ENCODE measurements at places on chromosomes 5 and 9. TPM values are rescaled to one million over a fixed set of nuclear protein-coding genes. Genes with fewer than 3 reads are reported as not detected.

- DNase-seq: no peak
Measured at GRCh38 chr9:18601026-18601425, 127.1 kb downstream of the ADAMTSL1 start.

DNA sequence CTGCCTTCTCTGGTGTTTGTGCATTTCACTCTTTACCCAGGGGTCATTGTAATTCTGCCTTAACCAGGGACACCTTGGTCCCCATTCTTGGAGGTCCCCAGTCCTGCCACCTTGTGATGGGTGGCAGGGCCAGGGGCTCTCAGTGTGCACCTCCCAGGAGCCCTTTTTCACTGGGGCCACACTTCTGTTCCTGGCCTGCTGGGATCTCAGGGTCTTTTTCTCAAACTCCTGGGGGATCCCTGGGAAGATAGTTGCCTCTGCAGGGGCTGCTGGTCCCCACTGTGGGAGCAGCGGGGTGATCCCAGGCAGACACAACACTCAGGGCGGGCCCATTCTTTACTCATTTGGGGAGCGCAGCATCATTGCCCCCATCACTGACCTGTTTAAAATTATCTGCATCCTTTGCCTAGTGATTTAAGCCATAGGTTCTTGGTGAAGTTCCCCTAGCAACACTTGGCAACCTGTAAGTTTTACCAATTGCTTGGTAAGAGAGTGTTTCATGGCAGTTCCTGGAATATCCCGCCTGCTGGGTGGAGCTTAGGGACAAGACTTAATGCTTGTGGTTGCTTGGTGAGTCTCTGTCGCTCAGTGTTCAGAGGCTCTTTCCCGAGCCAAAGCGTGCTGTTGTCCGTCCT lies 15.7 kb downstream of the PHF2 start:
- DNase-seq: no peak

DNA sequence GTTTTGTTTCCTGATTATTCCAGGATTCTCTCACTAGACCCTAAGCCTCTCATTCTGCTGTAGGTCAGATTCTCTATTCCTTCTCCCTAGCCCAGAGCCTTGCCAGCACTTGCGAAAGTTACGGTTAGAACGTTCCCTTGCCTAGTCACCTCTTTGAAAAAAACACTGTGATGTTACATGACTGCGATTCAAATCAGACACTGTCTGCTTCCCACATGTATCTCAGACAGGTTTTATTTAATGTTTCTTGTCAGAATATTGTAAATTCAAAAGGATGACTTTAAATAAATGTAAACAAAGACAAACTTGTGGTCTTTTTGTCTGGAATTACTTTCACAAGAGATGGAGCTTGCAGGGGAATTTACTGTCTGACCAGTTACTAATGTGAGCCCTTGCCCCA lies 116.5 kb upstream of the OTULINL start:
- no peak for DNase-seq

Gene FBP2
- total RNA-seq: not detected

DNA sequence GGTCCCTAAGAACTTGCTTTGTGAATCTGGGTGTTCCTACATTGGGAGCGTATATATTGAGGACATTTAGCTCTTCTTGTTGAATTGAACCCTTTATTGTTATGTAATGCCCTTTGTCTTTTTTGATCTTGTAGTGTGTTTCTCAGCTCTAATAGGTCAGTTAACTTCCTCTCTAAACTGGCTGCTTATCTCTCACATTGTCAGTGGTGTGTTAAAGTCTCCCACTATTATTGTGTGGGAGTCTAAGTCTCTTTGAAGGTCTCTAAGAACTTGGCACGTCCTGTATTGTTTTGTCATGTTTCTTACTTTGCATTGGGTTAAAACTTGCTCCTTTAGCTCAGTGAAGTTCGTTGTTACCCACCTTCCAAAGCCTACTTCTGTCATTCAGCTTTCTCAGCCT lies 36.2 kb downstream of the RIC1 start:
- DNase-seq: no peak

GRCh38 chr5:64766941-64767340 lies 1.6 kb downstream of the SREK1IP1 start:
- no peak for DNase-seq

DNA sequence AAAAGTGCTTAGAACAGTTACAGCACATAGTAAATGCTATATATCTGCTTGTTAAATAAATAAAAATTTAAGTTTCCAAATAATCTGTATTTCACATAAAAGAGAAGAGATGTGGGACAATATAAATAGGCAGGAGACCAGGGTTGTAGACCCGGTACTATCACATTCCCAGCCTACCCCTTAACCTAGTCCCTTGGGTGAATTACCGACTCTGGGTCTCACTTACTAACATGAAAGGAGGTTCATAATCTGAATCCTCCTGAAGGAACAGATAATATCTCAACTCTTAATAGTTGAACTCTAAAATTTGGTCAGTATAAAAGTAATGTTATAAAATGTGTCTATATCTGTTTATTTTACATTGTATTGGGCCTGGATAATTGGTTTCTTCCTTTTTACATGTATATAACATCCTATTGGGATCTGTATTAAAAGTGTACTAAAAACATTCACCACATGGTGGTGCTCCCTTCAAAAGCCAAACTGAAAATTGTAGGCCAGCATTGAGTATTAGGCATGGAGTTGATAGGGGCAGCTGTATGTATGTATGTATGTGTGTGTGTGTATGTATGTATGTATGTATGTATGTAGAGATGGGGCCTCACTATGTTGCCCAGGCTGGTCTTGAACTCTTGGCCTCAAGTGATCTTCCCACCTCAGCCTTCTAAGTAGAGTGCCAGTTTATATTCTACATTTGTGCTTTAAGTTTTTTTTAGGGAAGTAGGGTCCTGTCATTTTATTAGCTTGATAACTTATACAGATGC lies 64.2 kb upstream of the ABL1 start:
- no peak for DNase-seq

Gene C5orf52
- total RNA-seq: not detected

Gene CBY3
- not detected for total RNA-seq

Gene IRX2
- not detected for total RNA-seq

GRCh38 chr9:132486706-132487350 lies 76.8 kb downstream of the CFAP77 start:
- no peak for DNase-seq

- DNase-seq: no peak
Measured at GRCh38 chr5:127445328-127445727, 72.1 kb upstream of the PRRC1 start.

DNA sequence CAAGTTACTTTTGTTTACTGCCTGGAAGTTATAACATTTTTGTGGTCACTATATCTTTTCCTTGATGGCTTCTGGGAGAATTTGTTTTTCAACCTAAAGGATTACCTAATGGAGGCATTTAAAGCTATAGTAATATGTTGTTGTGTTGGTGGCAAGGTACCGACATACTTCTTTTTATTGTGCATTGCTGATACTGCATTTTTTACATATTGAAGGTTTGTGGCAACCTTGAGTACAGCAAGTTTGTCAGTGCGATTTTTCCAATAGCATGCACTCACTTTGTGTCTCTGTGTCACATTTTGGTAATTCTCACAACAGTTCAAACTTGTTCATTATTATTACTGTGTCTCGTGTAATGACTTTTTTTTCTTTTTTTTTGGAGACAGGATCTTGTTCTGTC lies 246.3 kb downstream of the LRRC70 start:
- DNase-seq: no peak

- no peak for DNase-seq
Measured at GRCh38 chr9:84671586-84672521, 2.3 kb downstream of the NTRK2 start.

- no peak for DNase-seq
Measured at GRCh38 chr5:32172923-32173266, 1.2 kb downstream of the GOLPH3 start.

- DNase-seq: no peak
Measured at GRCh38 chr5:135740475-135740874, 94.0 kb upstream of the SLC25A48 start.

GRCh38 chr9:134922932-134923240 lies 5.2 kb upstream of the FCN1 start:
- DNase-seq: no peak

Gene NUP155
- 68.9 TPM for total RNA-seq

- no peak for DNase-seq
Measured at GRCh38 chr5:140342896-140343295, 3.5 kb downstream of the HBEGF start.

- no peak for DNase-seq
Measured at GRCh38 chr9:117434566-117434965, 19.7 kb upstream of the ASTN2 start.

- no peak for DNase-seq
Measured at GRCh38 chr5:115033861-115034260, 135.8 kb downstream of the TRIM36 start.

Gene SLC36A3
- total RNA-seq: not detected

DNA sequence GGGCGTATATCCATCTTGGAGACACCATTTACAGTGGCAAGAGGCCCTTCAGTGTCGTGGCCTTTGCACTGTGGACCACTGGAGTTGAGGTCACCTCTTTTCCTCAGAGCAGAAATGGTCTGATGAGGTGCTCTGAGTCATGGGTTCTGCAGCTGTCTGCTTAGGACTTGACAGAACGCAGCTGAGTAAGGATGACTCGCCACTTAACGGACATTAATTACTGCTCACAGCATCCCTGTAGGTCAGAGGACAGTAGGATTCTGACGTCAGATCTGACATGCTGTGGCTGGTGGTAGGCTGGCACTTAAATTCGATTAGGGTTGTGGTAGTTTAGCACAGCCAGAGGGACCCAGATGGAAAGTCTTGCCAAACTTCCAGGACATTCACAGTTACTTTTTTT lies 479.4 kb downstream of the DMAC1 start:
- DNase-seq: no peak

DNA sequence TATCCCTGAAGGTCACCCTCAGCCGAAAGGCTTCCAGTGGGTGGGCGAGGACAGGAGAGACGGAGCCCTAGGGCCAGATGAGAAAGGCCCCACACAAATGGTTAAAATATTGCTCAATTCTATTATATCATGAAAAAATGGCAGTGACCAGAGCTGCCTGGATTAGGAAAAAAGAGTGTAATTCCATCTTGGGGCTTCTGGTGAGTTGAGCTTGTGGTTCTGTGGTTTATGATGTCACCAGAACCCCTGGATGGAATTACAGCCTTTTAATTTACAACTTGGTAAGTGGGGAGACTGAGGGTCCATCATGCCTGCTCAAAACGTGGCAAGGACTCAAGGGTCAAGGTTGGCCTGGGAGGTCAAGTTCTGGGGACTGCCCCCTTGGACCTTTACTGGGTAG lies 55.5 kb upstream of the STC2 start:
- no peak for DNase-seq

GRCh38 chr9:125440411-125440810 lies 178.8 kb downstream of the GAPVD1 start:
- DNase-seq: no peak

DNA sequence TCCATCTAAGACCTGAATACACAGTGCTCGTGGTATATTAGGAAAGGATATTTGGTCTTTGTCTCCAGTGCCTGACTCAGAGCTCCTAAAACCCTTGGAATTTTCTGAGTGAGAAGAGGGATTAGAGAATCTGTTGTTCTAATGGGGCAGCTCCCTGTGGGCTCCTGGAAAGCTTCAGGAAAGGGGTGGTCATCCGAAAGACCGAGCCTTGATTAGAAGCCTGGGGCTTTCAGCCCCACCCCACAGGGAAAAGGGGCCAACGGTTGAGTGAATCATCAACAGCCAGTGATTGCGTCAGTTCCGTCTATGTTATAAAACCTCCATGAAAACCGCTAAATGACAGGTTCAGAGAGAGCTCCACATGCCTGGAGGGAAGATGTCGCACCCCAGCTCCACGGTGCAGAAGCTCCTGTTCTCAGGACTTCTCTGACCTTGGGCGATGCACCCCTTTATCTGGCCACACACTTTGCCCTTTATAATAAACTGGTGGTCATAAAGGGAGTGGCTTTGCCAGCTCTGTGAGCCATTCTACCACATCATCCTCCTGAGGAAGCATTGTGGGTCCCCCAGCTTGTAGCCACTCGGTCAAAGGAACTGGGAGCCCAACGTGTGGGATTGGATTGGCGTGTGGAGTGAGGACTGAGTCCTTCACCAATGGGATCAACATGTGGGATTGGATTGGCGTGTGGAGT lies 71.0 kb upstream of the ICE1 start:
- DNase-seq: no peak

- no peak for DNase-seq
Measured at GRCh38 chr5:140555747-140556312, 1.4 kb downstream of the SRA1 start.

Gene SPAAR
- total RNA-seq: not detected

- DNase-seq: no peak
Measured at GRCh38 chr5:548256-548655, 24.0 kb upstream of the SLC9A3 start.

- no peak for DNase-seq
Measured at GRCh38 chr5:142301540-142301939, 23.3 kb downstream of the SPRY4 start.

DNA sequence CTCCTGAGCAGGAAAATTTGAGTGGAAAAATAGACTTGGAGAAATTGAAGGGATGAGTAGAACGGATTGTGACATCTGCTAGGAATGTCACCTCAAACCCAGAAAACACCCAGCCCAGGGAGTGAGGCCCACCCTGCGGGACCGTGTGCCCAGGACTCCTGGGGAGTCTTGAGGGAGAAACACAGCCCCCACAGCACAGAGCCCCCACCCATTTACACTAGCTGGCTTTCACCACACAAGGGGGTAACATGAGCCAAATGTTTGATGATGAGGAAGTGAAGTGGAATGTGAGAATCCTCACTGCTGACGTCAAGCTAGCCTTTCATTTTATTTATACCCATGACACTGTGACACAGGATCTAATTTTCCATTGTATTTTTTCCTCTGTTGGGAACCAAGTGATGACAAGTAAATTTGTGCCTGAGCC lies 42.8 kb upstream of the PDE8B start:
- DNase-seq: no peak

Gene TLR4
- 0.05 TPM for total RNA-seq

Gene PCDHGC3
- 0.48 TPM for total RNA-seq

DNA sequence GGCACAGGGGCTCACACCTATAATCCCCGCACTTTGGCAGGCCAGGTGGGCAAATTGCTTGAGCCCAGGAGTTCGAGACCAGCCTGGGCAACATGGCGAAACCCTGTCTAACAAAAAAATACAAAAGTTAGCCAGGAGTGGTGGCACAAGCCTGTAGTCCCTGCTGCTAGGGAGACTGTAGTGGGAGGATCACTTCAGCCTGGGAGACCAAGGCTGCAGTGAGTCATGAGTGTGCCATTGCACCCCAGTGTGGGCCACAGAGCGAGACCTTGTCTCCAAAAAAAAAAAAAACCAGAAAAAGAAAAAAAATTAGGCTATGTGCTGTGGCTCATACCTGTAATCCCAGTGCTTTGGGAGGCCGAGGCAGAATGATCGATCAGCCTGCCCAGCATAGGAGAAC lies 58.5 kb upstream of the EIF4EBP3 start:
- DNase-seq: no peak

Gene HTR1A
- not detected for total RNA-seq

- DNase-seq: no peak
Measured at GRCh38 chr5:131749138-131749537, 47.7 kb downstream of the FNIP1 start.

Gene ANKRD31
- 0.41 TPM for total RNA-seq

Gene TRIM7
- total RNA-seq: 0.18 TPM

All from activated T-cell treated with anti-CD3 and anti-CD28 coated beads, Interleukin-2, amount 50 U/mL, for 4 hours (primary cell).